ENCODE measurements at places on chromosomes 13 and 19. TPM values are rescaled to one million over a fixed set of nuclear protein-coding genes. Genes with fewer than 3 reads are reported as not detected.

DNA sequence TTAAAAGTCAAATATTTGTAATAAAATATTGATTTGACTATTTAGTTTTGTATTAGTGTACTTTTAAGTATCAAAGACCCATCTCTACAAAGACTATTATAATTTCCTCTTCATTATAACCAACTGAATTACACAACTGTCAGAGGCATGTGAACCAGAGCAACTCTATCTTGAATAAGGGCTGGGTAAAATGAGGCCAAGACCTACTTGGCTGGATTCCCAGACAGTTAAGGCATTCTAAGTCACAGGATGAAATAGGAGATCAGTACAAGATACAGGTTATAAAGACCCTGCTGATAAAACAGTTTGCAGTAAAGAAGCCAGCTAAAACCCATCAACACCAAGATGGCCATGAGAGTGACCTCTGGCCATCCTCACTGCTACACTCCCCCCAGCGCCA is 36.2 kb upstream of the ATP12A start:
- H3K36me3 ChIP-seq = no peaks in the 10 kb centered on the region
- no peaks in the 10 kb centered on the region for H3K27me3 ChIP-seq

DNA sequence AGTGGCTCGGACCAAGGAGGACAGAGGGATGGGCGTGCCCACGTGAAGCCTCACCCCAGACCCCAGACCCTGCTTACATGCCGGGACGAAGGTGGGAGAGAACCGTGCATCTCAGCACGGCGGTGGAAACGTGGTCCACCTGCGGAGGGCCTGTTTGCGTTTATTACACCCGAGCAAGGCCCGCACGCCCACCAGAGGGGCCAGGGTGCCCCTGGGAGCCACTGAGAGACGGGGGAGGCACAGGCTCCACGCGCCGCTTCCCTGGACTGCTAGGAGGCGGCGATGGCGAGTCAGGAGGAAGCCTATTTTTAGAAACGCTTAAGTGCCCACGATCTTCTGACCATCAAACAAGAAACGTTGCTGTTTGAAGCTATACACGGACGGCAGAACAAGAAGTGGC is 80.7 kb downstream of the ATP11A start:
- no peaks in the 10 kb centered on the region for H3K27me3 ChIP-seq
- no peak for DNase-seq
- no peak overlapping the region for H3K27ac ChIP-seq
- no peaks in the 10 kb centered on the region for H3K36me3 ChIP-seq
- H3K4me1 ChIP-seq = peaks cover 17% of the 10 kb centered on the region
- no peak overlapping the region for H3K4me3 ChIP-seq

- H3K27me3 ChIP-seq = no peaks in the 10 kb centered on the region
- peaks cover 5% of the 10 kb centered on the region for H3K4me1 ChIP-seq
- no peak overlapping the region for H3K27ac ChIP-seq
- DNase-seq = no peak
- peaks cover 59% of the 10 kb centered on the region for H3K36me3 ChIP-seq
These were observed 8.3 kb downstream of the GTF3A start for GRCh38 chr13:27432611-27433210.

GRCh38 chr13:101309014-101309619 is 107.2 kb downstream of the NALCN start:
- DNase-seq = no peak
- H3K36me3 ChIP-seq = no peaks in the 10 kb centered on the region
- no peaks in the 10 kb centered on the region for H3K4me1 ChIP-seq
- H3K27ac ChIP-seq = no peak overlapping the region

DNA sequence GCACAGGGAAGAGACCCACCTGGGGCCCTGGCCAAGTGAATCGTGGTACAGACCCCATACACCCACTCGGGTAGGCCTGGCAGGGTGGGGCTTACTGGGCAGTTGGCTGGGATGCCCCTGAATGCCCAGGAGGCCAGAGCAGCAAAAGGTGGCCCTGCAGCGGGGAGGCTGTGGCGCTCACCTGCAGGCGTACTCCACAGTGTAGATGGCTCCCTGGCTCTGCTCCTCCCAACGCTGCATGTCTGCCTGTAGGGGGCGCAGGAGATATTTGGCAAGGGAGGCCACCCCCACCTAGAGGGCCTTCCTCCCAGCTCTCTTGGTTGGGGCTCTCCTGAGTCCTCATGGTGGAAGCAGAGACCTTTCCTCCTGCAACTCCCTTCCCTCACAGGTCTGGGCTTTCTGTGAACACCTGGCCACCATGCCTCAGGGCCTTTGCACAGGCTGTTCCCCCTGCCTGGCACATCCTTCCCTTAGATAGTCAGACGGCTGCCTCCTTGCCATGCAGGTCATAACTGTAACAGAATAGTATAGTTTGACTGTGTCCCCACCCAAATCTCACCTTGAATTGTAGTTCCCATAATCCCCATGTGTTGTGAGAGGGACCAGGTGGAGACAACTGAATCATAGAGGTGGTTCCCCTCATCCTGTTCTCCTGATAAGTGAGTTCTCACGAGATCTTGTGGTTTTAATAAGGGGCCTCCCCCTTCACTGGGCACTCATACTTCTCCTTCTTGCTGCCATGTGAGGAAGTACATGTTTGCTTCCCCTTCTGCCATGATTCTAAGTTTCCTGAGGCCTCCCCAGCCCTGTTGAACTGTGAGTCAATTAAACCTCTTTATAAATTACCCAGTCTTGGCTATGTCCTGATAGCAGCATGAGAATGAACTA is 5.9 kb downstream of the BORCS8 start:
- no peaks in the 10 kb centered on the region for H3K27me3 ChIP-seq
- no peak overlapping the region for H3K27ac ChIP-seq
- no peak for DNase-seq
- no peak overlapping the region for H3K4me3 ChIP-seq
- H3K4me1 ChIP-seq = peaks cover 21% of the 10 kb centered on the region

GRCh38 chr13:112636401-112636975 is 48.5 kb upstream of the TUBGCP3 start:
- no peaks in the 10 kb centered on the region for H3K27me3 ChIP-seq
- no peak overlapping the region for H3K27ac ChIP-seq
- no peaks in the 10 kb centered on the region for H3K36me3 ChIP-seq
- no peak for DNase-seq
- no peaks in the 10 kb centered on the region for H3K4me1 ChIP-seq
- H3K4me3 ChIP-seq = no peak overlapping the region

DNA sequence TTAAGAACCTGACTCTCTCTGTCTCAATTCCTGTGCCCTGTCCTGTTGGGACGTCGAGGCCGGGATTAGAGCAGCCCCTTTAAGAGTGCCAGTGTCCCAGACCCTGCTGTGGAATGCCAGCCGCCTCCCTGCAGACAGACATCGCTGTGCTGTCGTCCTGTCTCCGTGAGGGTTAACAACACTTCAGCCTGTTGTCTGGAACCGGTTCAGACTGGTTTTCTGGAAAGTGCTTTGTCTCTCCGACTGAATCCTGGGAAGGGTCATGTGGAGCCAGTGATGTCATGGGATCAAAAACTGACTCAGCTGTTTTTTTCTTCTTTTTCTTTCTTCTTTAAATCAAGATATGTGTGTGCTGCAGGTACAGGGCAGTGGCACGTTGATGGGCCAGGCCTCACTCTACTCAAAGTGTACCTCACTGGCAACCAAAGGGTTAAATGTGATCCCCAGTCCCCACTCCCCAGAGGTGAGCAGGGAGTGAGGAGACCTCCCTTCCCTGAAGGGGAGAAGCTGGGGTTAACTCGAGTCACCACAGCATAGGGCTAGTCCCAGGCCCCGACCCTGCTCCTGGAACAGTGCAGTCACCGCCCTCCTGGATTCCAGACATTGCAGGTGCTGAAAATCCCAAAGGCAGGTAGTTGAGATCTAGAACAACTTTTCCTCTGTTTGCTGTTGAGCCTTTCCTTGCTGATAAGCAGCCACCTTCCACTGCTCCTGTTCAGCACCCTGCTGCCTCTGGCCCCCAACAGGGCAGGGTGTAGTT is 50.8 kb downstream of the TSSK6 start:
- peaks cover 33% of the 10 kb centered on the region for H3K36me3 ChIP-seq
- no peak for DNase-seq
- H3K4me3 ChIP-seq = peak overlapping the region; percentile 25
- peaks cover 53% of the 10 kb centered on the region for H3K4me1 ChIP-seq
- peak overlapping the region; percentile 71 for H3K27ac ChIP-seq

GRCh38 chr19:36009220-36009619 is 607 bp upstream of the SYNE4 start:
- peak overlapping the region; percentile 80 for H3K27ac ChIP-seq
- H3K27me3 ChIP-seq = no peaks in the 10 kb centered on the region
- peaks cover 33% of the 10 kb centered on the region for H3K4me1 ChIP-seq
- DNase-seq = no peak

GRCh38 chr19:1261538-1261797 is 7.7 kb upstream of the CIRBP start:
- H3K4me3 ChIP-seq = peak overlapping the region; percentile 80
- peaks cover 81% of the 10 kb centered on the region for H3K4me1 ChIP-seq
- peaks cover 3% of the 10 kb centered on the region for H3K27me3 ChIP-seq
- peaks cover 6% of the 10 kb centered on the region for H3K36me3 ChIP-seq
- no peak for DNase-seq
- peak overlapping the region; percentile 100 for H3K27ac ChIP-seq

DNA sequence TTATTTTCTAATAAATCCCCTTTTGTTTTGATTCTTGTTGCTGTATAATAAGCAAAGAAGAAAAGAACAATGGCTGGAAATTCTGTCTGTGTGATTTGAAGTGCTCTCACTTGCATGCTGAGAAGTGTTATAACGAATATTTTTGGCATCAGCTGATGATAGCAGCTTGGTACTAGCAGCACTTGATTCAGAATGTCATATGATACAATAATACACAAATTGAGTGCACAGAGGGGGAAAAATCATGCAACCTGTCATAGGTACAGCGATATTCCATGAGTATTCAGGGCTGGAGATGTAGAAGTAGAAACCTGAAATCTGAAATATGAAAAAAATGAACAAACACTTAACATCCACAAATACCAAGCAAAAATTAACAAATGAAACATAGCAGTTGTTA is 108.1 kb downstream of the FGF14 start:
- no peak overlapping the region for H3K4me3 ChIP-seq
- peak overlapping the region; percentile 57 for H3K27ac ChIP-seq
- no peak for DNase-seq
- no peaks in the 10 kb centered on the region for H3K27me3 ChIP-seq
- H3K36me3 ChIP-seq = no peaks in the 10 kb centered on the region
- peaks cover 27% of the 10 kb centered on the region for H3K4me1 ChIP-seq

GRCh38 chr19:3660493-3661219 is 34.1 kb upstream of the CACTIN start:
- H3K27ac ChIP-seq = no peak overlapping the region
- peaks cover 4% of the 10 kb centered on the region for H3K4me1 ChIP-seq
- no peak for DNase-seq
- peaks cover 99% of the 10 kb centered on the region for H3K36me3 ChIP-seq
- no peak overlapping the region for H3K4me3 ChIP-seq

DNA sequence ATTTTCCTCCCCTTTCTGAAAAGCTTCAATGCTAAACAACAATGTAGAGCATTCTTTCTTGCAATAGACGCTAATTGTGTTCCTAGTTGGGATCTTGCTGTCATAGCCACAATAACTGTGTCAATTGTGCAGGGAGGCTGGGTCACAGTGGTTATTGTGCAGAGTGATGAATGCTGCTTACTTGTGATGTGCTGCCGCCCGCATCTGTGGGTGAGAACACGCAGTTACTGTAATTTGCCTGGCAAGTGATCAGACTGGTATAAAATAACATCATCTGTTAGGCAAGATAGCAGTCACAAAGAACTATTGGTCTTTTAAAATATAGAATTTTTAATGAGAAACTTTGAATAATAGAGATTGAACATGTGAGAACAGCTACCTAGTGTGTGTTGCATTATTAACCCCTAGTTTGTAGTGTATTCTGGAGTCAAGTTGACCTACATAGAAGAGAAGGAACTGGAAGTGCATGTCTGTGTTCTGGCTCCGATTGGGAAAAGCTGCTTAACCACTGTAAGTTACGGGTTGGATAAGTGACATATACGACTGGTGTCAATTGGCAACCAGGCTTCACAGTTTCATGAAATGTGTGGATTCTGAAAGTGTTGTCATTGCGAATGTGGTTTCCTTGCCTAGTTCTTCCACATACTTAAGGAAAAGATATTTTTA is 43.6 kb downstream of the SLAIN1 start:
- no peaks in the 10 kb centered on the region for H3K4me1 ChIP-seq
- H3K4me3 ChIP-seq = no peak overlapping the region
- H3K27me3 ChIP-seq = no peaks in the 10 kb centered on the region
- no peak for DNase-seq
- H3K27ac ChIP-seq = no peak overlapping the region

DNA sequence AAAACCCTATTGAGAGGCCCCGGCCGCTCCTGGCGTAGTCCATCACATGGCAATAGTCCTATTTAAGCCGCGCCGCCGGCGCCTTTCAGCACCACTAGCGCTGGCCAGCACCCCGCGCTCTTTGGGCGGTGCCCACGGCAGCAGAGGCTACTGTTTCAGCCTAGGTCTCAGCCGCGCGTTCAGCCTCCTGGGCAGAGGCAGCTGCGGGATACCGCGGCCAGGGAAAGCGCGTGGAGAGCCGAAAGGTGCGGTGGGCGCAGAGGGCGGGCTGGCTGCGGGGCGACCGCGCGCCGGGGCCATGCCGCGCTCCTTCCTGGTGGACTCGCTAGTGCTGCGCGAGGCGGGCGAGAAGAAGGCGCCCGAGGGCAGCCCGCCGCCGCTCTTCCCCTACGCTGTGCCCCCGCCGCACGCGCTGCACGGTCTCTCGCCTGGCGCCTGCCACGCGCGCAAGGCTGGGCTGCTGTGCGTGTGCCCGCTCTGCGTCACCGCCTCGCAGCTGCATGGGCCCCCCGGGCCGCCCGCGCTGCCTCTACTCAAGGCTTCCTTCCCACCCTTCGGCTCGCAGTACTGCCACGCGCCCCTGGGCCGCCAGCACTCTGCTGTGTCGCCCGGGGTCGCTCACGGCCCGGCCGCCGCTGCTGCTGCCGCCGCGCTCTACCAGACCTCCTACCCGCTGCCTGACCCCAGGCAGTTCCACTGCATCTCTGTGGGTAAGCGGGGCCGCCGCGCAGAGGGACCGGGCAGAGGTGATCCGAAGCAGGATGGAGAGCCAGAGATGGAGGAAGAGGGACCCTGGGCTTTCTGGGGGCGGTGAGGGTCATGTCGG is at the start of gene GSX1:
TSS of gene GSX1 (plus strand) at position 91 of the 826 bp plus-strand sequence. CDS start at position 299, 208 bp downstream.
- peaks cover 88% of the 10 kb centered on the region for H3K27me3 ChIP-seq
- DNase-seq = no peak
- H3K36me3 ChIP-seq = no peaks in the 10 kb centered on the region
- H3K4me1 ChIP-seq = peaks cover 72% of the 10 kb centered on the region
- H3K4me3 ChIP-seq = peak within 1 kb of the TSS; percentile 41

GRCh38 chr13:67772807-67773453 is 542.8 kb upstream of the PCDH9 start:
- DNase-seq = no peak
- H3K27ac ChIP-seq = no peak overlapping the region
- H3K4me1 ChIP-seq = no peaks in the 10 kb centered on the region
- H3K36me3 ChIP-seq = no peaks in the 10 kb centered on the region

DNA sequence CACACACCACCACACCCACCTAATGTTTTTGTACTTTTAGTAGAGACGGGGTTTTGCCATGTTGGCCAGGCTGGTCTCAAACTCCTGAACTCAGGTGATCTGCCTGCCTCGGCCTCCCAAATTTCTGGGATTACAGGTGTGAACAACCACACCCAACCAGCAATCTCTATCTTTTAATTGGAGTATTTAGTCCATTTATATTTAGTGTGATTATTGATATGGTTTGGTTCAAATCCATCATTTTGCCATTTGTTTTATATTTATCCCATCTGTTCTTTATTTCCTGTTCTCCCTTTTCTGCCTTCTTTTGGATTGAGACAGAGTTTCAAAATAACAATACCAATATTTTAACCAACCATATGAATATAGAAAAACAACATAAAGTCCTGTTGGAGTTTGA is 4.1 kb downstream of the ZNF420 start:
- H3K27ac ChIP-seq = no peak overlapping the region
- no peak for DNase-seq
- no peak overlapping the region for H3K4me3 ChIP-seq
- H3K4me1 ChIP-seq = peaks cover 20% of the 10 kb centered on the region
- no peaks in the 10 kb centered on the region for H3K27me3 ChIP-seq

The OVOL3 gene
- not detected for total RNA-seq

The NKPD1 gene
- not detected for total RNA-seq

The TEX26 gene
- not detected for total RNA-seq

The ZNF579 gene
- total RNA-seq = 7.0 TPM

The LYL1 gene
- total RNA-seq = 20.2 TPM

Measured in esophagus muscularis mucosa (tissue), 4 donors.